ENCODE measurements at places on chromosomes 7 and 10.

DNA sequence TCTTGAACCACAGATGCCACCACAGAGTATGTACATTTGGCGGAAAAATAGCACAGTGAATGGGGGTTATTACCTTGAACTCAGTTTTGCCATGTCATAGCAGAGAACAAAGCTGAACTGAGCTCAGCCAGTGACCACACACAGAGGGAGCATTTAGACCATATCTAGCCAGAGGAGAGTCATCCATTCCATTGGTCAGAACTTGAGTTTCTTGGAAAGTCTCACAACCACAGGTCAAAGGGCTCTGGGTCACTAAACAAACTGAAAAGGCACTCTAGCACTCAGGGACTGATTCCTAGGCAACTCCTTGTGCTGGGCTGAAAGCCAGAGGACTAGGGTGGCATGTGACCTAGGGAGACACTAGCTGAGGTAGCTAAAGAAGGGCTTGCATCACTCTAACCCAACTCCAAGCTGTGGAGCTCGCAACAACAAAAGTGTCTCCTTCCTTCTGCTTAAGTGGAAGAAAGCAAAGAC, 239.7 kb upstream of the SEMA3D start:
- no peak for DNase-seq

DNA sequence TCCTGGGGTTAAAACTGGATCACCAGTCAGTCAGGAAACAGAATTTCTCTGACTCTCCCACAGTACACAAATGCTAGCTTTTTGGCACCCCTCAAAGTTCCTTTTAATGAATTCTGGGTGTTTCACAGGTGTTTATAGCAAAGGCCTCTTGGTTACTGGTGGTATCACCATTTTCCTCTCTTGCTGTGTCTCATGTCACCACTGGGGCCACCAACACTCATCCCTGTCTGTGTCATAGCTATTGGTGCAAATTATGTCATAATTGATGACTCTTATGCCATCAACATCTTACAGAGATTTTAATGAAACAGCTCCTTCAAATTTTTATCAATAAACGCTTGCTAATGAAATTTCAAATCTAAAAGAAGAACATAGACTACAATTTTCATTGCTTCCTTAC, 27.7 kb upstream of the OSBPL3 start:
- no peak for DNase-seq

- DNase-seq: no peak
Measured at GRCh38 chr7:151776446-151776845, 100.5 kb downstream of the PRKAG2 start.

- no peak for DNase-seq
Measured at GRCh38 chr10:26777686-26778085, 80.2 kb downstream of the PDSS1 start.

GRCh38 chr7:17150018-17150417, 148.4 kb upstream of the AHR start:
- DNase-seq: no peak

- no peak for DNase-seq
Measured at GRCh38 chr7:125568799-125569198, 639.2 kb upstream of the POT1 start.

DNA sequence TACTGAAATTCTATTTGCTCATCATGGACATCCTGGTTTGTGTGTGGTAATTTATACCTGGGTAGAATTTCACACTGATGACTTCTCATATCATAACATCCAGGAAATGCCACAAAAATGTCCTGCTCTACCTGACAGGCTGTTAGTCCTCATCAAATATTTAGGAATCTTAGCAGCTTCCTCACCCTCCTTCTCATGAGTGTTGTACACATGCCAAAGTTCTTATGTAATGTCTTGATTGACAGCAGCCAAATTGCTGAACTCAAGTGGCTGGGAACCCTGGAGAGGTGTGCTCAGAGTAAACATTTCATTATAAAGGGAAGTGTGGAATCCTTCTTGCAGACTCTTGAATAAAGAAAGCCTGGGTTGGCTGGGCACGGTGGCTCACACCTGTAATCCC, 8.9 kb downstream of the EEPD1 start:
- no peak for DNase-seq

DNA sequence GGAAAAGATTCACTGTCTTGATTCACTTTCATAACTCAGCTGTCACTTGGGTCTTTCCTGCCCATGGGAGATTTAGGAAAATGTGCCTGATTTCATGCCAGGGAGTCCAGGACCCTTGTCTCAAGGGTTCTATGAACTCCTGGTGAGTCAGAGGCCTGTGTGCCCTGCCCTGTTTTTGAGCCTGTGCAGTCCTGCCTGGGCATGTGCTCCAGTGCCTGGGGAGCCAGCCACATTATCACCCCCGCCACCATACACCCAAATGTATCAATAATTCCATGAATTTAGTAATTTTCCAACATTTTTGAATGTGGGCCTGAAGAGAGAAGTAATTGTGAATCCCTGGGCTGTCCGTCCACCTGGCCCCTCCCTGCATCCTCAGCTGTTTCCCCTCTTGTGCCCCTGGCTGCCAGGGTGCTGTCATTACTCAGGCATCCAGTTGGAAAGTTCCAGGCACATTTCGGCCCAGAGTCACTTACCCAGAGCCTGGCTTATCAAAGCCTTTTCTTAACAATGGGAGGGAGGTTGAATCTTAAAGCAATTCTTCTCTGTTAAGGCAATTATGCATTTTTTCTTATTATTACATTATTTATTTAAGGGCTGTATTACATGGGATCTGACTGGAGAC, 287.8 kb upstream of the CDC14C start:
- no peak for DNase-seq

- no peak for DNase-seq
Measured at GRCh38 chr7:82388138-82388537, 55.4 kb downstream of the CACNA2D1 start.

DNA sequence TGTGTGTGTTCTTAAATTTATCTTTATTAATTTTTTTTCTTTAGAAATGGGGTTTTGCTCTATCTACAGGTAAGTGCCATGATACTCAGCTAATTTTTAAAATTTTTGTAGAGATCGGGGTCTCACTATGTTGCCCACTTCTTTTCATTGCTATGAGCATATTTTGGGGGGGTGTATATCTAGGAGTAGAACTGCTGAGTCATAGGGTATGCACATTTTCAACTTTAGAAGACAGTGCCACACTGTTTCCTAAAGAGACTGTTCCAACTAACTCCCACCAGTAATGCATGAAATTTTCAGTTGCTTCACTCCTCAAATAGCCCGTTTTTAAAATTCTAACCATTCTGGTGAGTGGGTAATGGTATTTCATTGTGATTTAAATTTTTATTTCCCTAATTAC, 108.3 kb downstream of the CUL2 start:
- no peak for DNase-seq

- no peak for DNase-seq
Measured at GRCh38 chr7:113100121-113100603, 13.5 kb upstream of the GPR85 start.

DNA sequence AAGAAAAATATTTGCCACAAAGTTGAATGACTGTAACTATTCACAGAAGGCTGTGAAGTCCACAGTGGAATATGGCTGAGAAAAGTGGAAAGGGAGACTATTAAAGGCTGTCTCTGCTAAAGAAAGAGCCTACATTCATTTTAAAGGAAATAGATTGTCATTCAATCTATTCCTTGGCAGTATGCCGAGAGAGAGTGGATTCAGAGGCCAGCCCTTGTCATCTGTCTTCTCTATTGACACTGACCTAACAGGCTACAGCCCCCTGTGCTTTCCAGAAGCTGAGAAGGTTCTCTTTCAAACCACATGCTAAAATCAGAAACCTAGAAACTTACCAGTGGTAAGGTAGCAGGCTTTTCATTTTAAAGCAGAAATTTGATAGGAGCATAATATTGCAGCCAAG, 12.1 kb downstream of the ODAD2 start:
- no peak for DNase-seq

- no peak for DNase-seq
Measured at GRCh38 chr7:8042796-8043535, 74.4 kb downstream of the GLCCI1 start.

- no peak for DNase-seq
Measured at GRCh38 chr10:36362257-36362656, 720.2 kb upstream of the FZD8 start.

GRCh38 chr10:29227201-29227600, 61.7 kb upstream of the LYZL1 start:
- no peak for DNase-seq

DNA sequence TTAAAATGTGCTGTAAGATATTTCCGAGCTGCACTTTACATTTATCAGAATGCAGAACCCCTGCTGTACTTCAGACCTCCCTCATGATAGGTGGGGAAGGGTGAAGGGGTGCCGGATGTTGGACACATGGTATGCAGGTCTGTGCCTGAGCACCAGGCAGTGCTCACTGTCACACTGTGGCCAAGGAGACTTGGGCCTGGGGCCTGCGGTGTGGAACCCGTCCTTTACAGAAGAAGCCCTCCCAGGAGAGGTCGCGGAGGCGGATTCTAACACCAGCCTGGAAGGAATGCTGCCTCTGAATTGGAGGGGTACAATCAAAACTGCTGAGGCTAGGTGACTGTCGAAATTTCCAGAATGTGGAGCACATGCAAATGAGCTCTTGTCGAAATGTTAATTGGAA, 34.5 kb downstream of the DNAJB6 start:
- DNase-seq: no peak

- DNase-seq: no peak
Measured at GRCh38 chr10:119723624-119724023, 2.2 kb upstream of the INPP5F start.

- DNase-seq: no peak
Measured at GRCh38 chr10:42743697-42744096, 38.9 kb upstream of the BMS1 start.

- no peak for DNase-seq
Measured at GRCh38 chr7:74454021-74454924, 567 bp downstream of the GTF2IRD1 start.

GRCh38 chr7:92778972-92779371, 57.4 kb downstream of the CDK6 start:
- no peak for DNase-seq

DNA sequence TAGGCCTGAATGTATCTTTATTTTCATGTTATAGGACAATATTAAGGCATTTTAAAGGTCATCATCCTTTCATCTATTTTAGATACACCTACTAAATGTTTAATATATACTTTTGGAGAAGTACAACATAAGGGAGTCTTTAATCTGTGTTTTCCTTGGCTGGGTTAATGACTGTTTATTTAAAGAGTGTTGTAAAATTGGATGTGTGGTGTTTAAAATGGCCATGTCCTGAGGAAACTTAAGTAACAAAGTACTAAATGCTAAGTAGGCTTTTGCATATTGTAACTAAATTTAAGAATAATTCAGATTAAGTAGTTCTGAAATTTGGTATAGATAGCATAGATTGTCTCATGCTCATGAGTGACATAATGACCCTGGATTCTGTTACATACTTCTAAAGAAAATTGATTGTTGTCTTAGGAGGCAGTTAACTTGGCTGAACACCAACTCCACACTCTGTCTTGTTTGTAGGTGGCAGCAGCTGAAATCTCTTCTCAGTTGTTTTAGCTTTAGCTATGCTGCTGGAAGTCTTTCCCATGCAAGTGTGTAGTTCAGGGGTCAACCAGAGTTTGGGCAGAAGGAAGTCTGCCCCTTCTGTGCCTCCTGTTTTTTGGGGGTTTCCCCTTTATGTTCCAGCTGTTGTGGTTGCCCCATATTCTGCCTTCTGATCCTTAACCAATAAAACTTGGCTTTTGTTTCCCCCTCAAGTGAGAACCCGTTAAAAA, 29.2 kb downstream of the DLD start:
- DNase-seq: no peak
